ENCODE measurements at places on chromosomes 2 and 18. TPM values are rescaled to one million over a fixed set of nuclear protein-coding genes. Genes with fewer than 3 reads are reported as not detected.

DNA sequence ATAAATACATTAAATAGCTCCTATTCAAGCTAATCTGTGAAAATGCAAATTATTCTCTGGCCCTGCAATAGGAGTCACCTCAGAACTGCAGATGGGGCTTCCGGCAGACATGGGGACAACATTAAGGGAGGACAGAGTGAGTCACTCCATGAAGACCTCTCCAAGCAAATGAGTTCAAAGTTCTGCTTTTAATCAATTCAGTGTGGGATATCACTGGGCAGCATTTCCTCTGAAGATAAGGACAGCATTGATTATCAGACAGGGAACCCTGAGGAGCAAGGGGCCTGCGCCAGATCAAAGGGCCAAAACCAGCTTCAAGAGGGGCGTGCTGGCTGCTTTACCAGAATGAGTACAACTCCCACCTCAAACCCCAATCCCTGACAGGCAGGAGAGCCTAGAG is 356.9 kb upstream of the KLHL29 start:
- DNase-seq, result no peak

GRCh38 chr18:40673150-40673549 is 1281.9 kb upstream of the PIK3C3 start:
- no peak for DNase-seq

DNA sequence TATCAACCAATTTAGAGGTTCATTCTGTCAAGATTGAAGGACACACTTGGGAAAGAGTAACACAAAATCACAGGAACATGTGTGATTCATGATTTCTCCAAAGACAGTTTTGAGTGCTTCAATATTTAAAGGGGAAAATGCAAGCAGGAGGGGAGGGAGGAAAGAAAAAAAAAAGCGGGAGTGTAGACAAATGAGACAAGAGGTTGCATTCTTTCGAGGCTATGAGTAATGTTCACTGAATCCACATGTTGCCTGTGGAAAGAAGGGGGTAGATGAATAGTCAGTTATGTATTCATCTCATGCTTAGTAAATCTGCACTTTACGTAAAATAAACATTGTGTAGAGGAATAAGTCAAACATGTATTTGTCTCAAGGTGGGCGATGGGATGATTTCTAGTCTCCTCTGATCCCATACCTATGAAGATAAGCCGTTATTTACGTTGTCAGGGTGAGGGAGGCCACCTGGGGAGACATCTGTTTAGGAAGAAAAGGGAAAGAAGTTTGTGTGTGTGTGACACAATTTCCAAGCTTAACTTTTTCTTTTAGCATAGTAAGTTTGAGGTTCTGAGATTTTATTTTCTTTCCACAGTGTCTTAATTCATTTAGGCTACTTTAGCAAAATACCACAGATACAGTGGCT is 211.0 kb upstream of the ZC3H15 start:
- no peak for DNase-seq

SLC5A7 gene
- 3.0 TPM for total RNA-seq

DNA sequence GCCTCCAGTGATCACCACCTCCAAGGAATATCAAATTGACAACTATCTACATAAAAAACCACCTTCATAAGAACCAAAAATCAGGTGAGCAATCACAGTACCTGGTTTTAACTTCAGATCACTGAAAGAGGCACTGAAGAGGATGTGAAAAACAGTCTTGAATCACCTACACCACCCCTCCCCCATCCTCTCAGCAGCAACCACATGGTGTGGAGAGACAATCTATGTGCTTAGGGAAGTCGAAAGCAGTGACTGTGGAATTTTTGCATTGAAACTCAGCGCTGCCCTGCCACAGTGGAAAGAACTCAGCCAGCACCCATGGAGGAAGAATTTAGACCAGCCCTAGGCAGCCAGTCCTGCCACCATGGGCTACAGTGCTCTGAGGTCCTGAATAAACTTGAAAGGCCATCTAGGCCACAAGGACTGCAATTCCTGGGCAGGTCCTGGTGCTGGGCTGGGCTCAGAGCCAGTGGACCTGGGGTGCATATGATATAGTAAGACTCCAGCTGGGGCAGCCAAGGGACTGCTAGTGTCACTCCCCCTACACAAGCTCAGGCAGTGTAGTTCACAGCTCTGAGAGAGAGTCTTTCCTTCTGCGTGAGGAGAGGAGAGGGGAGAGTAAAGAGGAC is 75.6 kb downstream of the ATL2 start:
- no peak for DNase-seq

GALR1 gene
- 0.06 TPM for total RNA-seq

DNA sequence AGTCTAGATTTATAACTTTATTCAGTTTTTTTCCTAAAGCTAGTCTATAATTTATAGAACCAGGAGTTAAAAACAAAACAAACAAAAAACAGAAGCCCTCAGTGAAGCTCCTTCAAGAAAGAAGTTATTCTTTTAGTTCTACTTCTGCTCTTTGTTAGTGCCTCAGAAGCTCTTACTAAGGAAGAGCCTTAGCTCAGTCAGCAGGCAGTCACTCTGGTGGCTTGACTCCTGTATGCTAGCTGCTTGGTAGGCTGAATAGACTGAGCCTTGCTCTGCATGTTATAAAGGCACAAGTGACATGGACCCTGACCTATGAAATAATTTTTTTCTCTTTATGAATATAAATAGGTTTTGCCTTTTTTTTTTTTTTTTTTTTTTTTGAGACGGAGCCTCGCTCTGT is 24.8 kb downstream of the NCOA1 start:
- DNase-seq, result no peak

FEZ2 gene
- 58.2 TPM for total RNA-seq

GRCh38 chr2:217055624-217056023 is 195.8 kb upstream of the TNP1 start:
- DNase-seq, result no peak

DNA sequence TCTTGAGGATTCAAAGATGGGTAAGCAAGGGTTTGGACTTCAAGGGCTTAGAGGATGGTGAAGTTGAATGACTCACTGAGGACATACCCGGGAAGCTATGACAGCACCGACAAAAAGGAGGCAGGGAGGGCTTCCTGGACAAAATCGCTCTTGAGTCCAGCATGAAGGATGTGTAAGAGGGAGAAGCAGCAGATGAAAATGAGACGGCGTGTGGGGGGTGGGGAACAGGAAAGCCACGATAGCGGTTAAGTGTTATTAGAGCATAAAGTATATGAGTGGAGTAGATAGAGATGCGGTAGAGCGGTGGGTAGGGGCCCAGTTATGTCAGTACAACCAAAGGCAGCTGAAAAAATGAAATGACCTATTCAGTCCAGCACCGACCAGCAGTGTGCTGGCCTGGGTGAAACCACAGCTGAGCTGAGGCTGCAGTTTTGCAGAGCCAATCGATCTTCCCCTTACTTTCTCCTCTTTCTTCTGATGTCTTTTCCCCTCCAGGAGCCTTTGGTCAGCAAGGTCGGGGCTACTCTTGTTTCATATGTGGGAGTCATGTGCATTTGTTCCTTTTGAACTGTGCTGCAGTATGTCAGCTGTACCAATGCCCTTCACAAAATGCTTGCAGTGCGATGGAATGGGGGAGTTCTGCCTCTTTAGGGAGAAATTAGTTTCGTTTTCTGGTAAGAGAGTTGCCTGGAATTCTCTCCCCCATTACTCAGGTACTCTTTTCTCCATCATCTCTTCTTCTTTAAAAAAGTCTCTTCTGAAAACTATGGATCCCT is 2.0 kb upstream of the THUMPD2 start:
- DNase-seq, result no peak

GRCh38 chr18:22933966-22934423 is 867 bp downstream of the RBBP8 start:
- DNase-seq, result no peak

DNA sequence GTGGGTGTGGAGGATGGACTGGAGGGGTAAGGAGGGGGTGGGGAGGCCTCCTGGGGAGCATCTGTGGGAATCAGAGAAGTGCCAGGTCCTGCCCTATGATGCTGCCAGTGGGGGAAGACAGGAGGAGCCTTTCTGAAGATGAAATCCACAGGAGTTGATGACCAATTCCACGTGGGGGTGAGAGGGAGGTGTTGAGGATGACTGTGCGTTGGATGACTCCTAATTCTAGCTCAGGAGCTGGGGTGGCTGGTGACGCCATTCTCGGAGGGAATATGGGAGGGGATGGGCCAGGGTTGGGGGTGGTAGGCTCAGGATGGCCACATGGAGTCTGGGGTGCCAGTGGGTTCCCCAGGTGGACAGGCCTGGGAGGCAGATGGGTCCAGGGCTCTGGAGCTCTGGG is 32.3 kb downstream of the EMX1 start:
- no peak for DNase-seq

DNA sequence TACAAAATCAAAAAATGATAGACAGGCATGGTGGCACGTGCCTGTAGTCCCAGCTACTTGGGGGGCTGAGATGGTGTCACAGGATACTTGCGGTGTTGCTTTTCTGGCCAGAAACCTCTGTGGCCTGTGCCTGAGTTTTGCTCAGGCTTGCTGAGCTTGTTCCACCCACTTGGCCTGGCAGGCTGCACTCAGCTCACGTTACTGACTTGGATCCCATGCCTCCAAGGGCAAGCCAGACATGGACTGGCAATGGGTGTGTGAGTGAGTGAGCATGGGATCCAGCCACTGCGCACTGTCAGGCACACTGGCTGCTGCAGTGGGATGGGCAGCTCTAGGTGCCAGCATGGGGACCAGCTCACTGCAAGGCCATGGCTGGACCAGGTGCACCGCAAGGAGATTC is 67.9 kb downstream of the NCAPH start:
- no peak for DNase-seq

C2orf81 gene
- total RNA-seq, result 3.5 TPM

MAP3K19 gene
- not detected for total RNA-seq

DNA sequence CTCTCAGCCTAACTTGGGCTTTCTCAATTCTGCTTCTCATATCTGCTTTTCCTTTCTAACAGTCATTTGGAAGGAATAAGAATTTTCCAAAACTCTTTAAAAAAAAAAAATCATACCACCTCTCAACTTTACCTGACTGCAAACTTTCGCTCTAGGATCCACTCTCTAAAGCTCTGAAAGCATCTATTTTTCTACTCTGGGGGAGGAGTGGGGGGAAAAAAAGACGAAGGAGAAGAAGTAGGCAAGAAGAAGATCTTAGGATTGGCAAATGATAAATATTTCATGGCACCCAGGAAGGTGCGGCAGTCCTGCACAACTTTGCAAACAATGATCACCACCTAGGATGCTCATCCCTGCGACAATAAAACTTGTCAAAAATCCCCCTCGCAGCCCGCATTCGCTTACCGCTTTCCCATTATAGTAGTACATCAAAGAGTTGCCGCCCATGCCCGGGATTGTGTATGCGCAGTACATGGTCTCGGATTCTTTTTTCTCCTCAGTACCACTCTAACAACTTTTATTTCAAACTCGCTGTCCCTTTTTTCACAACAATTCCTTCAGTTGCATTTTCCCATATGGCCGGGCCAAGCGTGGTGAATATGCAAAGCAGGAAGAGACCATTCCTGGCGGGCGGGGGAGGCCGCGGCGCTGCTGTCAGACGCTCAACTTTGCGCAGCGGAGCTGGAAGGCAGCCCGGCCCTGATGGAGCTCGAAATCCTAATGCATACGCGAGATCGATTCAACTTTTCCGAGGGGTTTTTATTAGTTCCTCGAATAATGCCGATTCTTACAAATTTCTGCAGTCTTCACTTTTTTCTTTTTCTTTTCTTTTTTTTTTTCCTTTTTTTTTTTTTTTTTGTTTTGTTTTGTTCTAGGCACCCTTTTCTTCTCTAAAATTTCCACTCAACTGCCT is 266.5 kb downstream of the TCF4 start:
- peak; percentile 95 for DNase-seq

GRCh38 chr2:45782986-45783385 is 131.5 kb downstream of the PRKCE start:
- DNase-seq, result no peak

DNA sequence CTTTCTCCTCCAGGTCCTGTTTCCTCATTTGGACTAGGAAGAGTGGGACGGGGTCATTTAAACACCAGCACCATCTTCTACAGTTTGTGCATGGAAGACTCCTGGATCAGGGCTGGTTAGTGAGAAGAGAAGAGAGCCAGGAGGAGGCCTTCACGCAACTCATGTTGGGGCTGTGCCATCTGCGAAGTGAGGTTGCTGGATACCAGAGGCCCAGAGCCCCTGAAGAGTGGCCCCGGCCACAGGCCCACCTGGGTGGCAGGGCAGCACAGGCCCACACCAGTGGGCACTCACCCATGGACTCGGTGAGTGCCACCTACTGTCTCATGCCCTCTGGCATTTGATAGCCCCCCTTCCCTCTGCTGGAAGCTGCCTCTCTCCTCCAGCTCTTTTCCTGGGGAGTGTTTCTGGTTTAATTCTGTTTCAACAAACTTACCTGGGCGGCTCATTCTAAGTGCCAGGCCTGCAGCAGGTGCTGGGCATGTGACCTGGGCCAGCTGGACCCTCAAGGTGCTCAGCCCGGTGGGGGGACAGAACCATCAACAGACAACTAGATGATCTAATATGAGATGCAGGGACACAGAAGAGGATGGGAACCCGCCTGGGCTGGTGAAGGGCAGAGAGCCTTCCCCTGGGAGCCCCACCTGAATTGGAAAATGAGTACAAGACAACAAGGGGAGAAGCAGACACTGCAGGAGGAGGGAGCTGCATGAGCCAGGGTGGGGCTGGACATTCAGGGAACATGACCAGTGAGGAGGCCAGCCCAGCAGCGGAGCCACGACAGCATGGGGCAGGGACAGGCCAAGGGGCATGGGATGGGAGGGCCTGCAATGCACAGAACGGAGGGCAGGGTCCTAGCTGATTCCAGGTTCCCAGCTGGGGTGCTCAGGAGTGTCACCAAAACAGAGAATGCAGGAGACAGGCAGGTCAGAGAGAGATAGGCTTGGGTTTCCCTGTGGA is 70.6 kb downstream of the MARCO start:
- DNase-seq, result no peak

DNA sequence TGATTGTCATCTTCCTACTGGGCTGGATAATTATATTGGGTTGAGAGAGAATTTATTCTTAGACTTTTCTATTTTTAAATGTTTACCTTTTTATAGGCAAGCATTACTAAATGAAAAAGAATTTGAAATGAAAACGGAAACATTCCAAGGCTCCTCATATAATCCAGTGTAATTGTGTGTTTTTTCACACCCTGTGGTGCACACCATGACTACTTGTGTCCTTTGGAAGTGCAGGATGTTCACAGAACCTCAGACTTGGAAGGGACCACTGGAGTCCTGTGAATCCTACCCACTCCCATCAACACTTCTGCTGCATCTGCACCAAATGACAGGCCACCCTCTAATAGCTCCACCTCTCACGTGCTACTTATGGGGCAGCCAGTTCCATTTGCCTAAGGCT is 48.0 kb downstream of the NAT8 start:
- peak; percentile 57 for DNase-seq
